ENCODE measurements at places on chromosomes 6 and 20.
A peak's percentile ranks its signal among the peaks of the same experiment; 100 is the strongest.

DNA sequence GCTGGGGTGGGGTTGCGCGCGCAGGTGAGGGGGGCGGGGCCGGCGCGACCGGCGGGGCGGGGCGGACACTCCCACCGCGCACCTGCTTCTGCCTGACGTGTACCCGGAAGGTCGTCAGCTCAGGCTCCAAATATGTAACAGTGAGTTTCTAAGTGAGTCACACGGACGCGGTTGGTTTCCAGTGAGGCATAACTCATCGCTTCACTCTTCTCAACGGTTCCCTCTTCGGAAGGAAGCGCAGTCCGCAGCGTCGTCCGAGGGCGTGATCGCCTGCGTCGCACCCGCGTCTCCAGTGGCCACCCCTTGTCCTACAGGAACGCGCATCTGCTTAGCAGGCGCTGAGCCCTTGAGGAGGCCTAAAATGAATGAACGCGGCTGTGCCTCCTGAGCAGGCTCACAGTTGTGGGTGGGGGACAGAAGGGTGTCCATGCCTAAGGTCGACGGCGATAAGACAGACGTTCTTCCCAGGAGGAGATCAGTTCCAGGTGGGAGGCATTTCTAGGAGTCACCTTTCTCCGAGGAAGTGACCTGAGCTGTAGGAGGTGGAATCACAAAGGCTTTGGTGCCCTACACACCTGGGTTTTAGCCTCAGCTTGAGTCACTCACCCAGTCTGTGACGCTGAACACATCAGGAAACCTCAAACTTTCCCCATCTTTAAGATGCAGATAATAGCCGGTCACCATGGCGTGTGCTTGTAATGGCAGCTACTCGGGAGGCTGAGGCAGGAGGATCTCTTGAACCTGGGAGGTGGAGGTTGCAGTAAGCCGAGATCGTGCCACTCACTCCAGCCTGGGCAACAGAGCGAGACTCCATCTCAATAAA, 50.9 kb upstream of the EZR start:
- peak; percentile 60 for DNase-seq

DNA sequence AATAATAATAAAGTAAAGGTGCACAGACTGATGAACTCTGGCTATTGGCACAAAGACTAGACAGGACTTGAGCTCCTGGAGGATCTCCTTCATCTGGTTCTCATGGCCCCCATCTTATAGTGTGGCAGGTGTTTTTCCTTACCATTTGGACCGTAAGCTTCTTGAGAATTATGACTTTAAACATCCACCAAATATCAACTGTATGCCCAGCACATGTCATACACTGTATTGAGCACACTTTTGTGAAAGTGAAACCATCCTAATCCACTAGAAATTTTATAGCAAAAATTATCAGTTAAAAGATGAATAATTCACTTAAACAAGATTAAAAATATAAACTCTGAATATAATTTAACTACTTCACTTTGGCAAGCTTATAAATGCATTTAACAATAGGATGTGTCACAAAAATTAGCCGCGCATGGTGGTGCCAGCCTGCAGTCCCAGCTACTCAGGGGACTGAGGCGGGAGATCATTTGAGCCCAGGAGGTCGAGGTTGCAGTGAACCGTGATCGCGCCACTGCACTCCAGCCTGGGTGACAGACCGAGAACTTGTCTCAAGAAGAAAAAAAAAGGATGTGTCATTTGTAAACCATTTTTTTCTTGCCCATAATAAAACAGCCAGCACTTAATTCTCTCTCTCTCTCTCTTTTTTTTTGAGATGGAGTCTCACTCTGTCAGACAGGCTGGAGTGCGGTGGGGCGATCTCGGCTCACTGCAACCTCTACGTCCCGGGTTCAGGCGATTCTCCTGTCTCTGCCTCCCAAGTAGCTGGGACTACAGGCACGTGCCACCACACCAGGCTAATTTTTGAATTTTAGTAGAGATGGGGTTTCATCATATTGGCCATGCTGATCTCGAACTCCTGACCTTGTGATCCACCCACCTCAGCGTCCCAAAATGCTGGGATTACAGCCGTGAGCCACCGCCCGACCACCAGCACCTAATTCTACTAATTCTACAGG, 9.1 kb downstream of the HIVEP2 start:
- DNase-seq, result no peak

- DNase-seq, result peak; percentile 40
Observed at GRCh38 chr6:37068356-37069270, 63.2 kb downstream of the FGD2 start.

GRCh38 chr20:36308986-36309385, 2.8 kb downstream of the DLGAP4 start:
- no peak for DNase-seq

GRCh38 chr20:49519212-49519712, 36.8 kb upstream of the KCNB1 start:
- DNase-seq, result no peak

DNA sequence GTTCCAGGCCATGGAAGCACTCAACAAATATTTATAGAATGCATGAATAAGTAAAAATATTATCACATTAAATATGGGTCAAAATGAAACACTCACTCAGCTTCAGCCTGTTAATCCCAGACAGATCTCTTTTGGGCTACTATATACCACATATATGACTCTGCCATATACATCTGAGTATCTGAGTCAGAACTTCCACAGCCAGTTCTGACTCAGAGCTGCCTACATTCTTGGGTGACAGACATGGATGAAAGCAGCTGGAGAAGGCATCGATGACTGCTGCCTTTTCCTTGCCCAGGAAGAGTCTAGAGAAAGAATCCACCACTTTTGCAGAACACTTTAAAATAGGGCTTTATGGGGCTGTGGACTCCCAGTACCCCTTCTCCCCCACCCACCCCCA, 11.5 kb upstream of the PDYN start:
- DNase-seq, result no peak

GRCh38 chr6:159939591-159940016, 29.3 kb upstream of the IGF2R start:
- no peak for DNase-seq

Measured in HAP-1 (cell line).